ENCODE measurements at places on chromosomes 7 and 10. TPM values are rescaled to one million over a fixed set of nuclear protein-coding genes. Genes with fewer than 3 reads are reported as not detected.

DNA sequence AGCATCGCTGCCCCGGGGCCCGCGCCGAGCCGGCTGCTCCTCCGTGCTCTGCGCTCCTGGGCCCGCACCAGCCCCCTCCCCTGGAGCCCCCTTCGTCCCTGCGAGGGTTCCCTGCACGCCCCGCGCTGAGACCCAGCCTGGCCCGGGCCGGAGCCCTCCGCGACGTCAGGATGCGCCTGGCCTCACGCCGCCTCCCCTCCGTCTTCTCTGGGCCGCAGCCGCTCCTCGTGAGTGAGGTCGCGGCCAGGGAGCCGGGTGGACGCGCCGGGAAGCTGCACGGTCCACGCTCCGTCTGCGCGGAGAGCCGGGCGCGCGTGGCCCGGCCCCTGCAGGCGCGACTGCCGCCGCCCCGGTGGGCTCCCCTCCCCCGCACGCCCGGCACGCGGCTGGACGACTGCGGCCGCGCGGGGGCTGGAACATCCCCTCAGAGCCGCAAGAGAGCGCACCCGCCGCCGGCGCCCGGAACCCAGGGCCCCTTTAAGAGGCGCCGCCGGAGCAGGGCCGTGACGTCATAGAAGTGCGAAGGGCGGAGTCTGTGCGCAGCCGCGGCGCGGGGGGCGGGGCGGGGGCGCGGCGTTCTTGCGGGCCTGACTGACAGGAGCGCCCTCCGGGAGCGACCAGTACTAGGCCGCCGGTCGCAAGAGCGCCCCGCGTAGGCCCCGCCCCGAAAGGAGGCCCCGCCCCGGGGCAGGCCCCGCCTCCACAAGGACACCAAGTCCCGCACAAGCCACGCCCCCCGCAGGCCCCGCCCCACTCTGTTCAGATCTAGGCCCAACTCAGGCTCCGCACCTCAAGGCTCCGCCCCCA lies 507 bp upstream of the INPP5A start:
- DNase-seq = peak; percentile 100

GRCh38 chr10:110138197-110138812 lies 69.1 kb upstream of the MXI1 start:
- DNase-seq = peak; percentile 85

DNA sequence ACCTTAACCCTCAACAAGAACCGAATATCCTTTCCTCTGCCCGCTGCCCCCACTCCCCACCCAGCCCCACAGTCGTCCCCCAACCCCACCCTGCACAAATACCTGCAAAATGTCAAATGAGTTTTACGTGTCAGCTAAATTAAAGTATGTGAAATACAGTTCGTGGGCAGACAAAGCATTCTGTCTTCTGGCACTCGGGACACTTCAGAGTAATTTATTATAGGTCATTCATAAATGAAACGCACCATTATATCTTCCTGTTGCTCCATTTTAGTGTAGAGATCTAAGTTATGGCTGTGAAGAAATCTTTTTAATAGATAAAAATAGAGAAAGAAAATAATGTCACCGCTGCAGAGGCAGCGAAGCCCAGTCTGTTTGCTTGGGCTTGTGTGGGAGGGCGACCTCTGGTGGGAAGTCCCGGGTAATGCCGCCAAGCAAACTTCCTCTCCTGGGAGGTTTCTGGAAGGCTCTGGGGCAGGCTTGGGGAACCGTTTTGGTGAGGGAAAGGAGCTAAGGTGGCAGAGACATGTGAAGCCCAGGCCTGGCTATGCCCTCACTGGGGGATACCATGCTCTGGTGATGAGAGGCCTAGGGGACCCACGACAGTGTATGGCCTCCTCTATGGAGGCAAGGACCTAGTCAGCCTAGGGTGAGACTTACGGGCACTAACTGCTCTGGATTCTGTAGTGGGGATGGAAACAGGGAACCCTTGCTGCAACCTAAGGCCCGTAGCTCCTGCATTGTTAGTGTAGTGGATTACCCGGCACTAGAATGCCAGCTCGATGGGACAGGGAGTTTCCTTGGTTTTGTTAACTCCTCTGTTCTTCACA lies 604.9 kb downstream of the LRMDA start:
- peak; percentile 13 for DNase-seq

DNA sequence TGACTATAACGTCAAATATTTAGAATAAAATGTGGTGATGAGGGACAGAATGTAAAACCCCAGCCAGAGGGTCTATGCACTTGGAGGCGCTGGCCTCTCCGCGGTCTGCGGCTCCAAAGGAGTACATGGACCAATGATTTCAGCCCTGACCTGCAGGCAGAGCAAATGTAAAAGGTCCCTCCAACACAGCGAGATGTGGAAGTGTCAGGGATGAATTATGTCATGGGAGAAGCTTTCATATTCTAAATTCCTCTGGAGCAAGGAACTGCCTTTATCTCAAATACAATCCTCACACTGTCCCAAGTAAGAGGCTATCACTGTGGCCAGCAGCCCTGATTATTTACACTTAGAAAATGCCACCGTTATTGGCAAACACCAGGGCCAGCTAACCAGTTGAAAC lies 139.4 kb downstream of the GFRA1 start:
- DNase-seq = no peak

- DNase-seq = no peak
Observed at GRCh38 chr7:97357459-97357858, 240.0 kb downstream of the SDHAF3 start.

DNA sequence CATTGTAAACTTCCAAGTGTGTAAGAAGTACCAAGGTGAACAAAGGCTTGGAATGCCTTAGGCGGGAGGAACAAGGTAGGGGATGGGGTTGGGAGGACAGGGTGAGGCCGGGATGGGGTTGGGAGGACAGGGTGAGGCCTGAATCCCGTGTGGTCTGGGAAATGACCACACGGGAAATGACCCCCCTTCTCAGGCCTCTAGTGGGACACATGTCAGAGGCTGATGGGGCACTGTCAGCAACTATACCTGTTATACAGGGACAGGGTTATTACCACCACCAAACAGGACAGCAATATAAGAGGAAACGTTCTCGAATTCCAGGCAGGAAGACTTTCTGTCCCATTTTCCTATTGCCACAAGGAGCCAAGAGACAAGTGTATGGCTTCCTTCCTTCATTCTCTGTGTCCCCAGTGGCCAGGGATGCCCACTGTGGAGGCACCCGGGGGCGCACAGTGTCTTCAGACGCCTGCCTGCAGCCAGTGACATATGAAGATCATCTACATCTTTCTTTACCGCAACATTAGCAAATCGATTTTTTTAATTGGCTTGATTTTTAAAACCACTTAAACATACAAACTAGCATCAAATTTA lies 1.3 kb downstream of the MKI67 start:
- no peak for DNase-seq

DNA sequence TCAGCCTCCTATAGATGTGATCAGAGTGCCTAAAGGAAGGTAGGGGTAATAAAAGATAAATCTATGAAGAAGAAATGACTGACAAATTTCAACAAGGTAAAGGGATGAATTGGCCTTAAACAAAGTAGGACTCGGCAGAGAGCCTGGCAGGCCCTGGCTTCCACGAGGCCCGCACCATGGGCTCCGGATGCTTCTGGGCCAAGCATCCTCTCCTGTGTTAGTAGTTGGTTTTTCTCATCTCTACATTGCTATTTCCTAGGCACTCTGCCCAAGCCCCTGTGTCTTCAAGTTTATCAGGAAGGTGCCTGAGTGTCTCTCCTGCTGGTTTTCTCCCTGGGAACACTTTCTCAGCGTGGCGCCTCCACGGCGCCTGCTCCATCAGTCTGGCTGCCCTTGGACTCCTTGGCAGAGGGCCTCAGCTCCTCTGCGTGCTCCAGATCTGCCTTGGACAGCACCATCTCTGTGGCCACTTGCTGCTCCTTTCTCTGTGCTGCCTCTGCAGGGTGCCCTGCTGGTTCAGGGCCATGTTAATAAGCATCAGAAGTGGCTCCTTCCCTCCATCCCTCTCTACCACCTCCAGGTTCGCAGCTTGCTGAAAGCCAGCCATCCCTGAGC lies 413.3 kb upstream of the DPP6 start:
- DNase-seq = no peak

DNA sequence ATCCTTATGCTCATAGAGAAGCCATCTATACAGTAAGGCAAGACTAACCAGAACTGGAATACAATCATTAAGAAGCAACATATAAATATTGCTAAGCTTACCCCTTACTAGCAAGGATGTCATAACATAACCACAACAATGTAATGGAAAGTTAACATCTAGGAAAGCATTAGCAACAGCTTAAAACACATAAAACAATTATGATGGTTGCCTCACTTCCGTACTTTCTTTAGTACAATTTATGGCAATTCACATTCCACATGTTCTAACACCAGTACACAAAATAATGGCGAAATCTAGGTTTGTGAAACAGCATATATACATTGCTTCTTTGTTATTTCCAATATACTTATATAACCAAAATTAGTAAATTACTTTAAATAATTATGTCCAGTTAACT lies 195.0 kb downstream of the AHR start:
- no peak for DNase-seq

DNA sequence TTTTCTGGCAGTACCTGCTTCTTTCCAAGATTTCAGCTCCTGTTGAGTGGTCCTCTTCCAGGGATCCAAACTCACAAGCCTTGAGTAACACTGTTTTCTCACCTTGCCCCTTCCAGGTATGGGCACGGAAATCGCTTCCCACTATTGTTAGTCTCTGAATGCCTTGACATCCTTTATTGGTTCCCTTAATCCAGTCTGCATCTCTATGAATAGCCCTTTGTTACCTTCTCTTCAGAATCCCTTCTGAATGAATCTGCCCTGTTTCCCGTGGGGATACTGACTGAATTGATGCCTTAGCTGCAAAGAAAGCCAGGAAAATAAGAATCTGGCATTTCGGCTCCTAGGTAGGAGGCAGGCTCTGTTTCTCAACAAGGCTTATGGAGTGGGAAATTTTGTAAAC lies 467.7 kb downstream of the PLXNA4 start:
- DNase-seq = no peak

DNA sequence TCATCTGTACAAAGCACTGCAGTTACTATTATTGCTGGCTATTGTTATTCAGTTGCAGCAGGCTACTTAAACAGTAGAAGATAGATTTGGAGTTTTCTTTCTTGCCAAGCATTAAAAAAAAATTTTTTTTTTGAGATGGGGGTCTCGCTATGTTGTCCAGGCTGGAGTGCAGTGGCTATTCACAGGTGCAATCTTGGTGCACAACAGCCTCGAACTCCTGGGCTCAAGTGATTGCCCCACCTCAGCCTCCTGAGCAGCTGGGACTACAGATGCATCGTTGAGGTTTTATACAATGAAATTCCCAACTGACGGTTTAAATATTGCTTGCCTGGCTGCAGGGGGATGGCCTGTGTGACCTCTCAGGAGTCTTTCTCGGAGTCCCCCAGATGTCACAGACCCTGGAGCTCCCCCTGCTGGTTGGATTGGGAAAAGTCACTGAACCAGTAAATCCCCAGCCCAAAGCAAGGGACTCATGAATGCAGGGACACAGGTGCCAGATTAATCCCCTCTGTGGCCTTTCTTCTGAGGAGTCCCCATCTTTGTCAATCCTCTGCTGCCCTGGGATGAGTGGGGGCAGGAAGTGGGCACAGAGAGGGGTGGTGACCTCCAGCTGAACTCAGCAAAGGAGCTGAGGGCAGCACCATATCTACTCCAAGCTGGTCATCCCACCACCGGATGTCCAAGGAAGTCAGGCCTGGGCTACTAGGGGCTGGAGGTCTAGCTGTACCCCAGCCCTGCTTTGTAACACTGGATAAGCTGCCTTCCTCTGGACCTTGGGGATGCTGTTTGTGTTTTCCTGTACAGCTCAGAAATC lies 149.6 kb downstream of the C10orf105 start:
- DNase-seq = peak; percentile 77

DNA sequence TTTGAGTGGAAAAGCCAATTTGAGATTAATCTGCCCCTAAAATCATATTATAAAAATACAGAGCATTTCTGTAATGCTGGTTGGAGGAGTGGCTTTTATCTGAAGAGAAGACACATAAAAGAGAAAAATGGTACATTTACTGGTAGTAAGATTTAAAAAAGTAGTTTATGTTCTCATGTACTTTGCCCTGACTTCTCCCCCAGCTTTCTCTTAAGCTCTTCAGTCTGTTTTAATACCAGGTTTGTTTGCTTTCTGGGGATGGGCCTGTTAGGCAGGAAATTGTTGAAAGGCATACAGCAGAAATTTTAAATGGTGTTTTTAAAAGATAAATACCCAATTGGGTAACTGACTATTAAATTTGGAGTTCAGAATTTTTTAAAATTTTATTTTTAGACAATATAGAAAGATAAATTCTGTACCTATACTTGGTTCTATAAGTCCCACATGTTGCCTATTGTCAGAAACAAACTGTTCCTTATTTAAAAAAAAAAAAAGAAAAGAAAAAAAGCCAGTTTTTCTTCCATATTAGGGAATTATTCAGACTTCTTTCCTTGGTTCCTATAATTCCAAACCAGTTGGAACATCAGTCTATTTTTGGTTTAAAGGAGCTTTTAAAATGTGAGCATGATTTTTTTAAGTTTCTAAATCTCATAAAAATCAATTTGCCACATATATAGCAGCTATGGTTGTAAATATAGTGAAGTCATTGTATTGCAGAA lies 136.6 kb downstream of the ARID5B start:
- no peak for DNase-seq

DNA sequence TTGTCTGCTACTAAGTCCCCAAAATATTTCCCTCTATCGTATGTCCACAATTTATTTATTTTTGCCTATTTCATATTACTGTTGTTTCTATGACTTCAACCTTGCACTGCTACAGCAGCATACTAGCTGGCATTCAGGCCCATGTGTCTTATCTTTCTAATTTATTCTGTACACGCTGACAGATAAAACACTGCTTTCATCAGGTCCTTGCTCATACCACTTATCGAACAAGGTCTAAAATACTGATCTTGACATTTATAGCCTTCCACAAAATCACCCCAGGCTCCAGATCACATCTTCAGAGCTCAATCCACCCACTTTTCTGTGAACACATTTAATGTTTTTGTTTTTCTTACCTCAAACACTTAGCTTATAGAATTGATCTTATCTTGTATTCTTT lies 374.6 kb downstream of the THSD7A start:
- no peak for DNase-seq

GRCh38 chr7:19670806-19671205 lies 38.0 kb downstream of the POLR1F start:
- DNase-seq = no peak

DNA sequence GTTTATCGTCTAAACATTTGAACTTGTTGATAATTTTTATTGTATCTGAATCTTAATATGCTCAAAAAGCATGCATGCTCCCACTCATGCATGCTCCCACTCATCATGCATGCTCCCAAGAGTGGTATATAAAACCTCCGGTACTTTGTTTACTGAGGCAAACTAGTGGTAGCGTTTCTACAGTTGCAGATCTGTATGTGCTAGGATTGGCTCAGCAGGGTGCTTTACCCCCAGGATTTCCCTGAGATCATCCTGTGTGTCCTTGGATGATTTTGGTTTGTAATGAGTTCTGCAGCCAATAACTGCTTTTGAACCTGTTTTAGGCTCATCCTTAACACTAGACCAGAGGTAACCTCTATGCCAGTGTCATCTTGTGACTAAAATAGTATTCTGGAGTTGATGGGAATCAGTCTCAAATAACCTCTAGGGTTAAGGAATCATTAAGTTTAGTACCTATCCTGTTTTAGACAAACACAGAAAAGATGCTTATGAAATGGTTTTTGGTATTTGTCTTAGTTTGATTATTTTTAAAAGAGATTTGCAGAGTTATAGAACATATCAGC lies 40.4 kb downstream of the PHTF2 start:
- no peak for DNase-seq

The NEUROD6 gene
- polyA plus RNA-seq = not detected

The DPP6 gene
- not detected for polyA plus RNA-seq

The PFKFB3 gene
- polyA plus RNA-seq = 16.8 TPM

The CAV2 gene
- polyA plus RNA-seq = not detected

The CACNA2D1 gene
- polyA plus RNA-seq = not detected

The FBXL13 gene
- 0.22 TPM for polyA plus RNA-seq

The OR2A25 gene
- not detected for polyA plus RNA-seq

The ARID5B gene
- polyA plus RNA-seq = 18.3 TPM

The A1CF gene
- not detected for polyA plus RNA-seq
